ENCODE measurements at places on chromosomes 5 and 9.

DNA sequence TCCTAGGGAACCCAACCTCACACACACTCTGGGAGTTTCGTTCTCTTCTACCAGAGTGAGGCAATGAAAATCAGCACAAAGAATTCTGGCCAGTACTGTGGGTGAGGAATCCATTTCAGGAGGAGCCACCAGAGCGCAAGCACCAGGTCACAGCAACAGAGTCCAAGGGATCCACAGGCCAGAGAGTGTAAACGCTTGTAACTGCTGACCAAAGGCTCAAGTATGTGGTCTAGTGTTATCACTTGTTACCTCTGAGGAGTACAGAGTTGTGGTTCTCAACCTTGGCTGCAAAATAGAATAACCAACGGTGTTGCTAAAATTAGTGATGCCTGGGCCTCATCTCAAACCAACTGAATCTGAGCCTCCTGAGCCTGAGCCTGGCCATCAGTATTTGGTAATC is 152.5 kb upstream of the ZNF366 start:
- no peak for DNase-seq

GRCh38 chr5:60386436-60387050 is 313.4 kb downstream of the DEPDC1B start:
- no peak for DNase-seq

- no peak for DNase-seq
Measured at GRCh38 chr9:36903541-36904435, 130.3 kb downstream of the PAX5 start.

DNA sequence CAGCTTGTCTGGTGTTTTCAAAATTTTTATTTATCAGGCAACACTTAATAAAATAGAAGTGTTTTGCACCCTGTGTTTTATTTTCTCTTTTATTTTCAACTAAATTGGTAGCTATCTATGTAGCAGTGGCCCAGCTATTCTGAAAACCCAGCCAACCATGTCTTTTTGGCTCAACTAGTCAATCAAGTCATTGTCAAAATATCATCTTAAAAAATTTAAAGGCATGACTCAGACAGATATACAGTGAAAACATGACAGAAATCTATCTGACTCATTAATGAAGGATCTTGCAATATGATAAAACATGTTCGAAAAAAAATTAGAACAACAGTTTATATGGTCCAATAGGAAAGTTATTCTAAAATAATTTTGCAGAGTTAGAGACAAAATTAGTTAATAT is 75.1 kb downstream of the HSD17B4 start:
- DNase-seq: no peak

DNA sequence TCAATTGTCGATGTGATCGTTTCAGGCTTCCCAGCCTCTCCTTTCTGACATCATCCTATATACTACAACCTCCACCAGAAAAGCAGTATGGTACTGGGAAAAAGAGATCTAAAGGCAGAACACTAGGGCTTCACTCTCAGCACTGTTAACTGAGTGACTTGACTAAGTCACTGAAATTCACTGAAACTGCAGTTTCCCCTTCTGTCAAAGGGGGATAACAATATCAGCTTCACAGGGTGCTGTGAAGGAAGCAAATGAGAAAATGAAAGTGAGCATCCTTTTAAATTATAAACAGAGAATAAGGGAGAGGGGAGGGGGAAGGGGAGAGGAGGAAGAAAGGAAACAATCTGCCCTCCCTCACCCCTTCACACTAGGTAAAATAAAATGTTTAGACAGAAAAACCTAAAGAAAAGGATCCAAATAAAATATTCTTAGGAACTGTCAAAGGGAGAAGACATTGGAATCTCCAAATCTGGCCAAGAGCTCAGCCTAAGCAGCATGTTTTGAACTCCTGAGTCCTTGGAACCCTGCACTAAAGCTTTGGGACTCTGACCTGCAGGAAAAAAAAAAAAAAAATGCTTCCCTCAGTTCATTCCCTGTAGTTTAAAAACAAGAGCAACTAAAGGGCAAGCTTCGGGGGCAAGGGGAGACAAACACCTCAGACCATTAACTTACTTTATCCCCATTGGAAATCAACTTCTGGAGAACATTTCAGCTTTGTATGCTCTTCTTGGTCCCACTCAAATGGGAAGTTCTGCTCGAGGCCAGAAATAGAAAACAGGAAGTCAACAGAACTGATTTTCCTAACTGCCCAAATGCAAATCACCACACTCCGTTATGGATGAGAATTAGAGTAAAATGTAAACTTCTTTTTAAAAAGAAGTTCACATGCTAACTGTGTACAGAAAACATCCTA is 178.3 kb downstream of the DEPDC1B start:
- DNase-seq: no peak

DNA sequence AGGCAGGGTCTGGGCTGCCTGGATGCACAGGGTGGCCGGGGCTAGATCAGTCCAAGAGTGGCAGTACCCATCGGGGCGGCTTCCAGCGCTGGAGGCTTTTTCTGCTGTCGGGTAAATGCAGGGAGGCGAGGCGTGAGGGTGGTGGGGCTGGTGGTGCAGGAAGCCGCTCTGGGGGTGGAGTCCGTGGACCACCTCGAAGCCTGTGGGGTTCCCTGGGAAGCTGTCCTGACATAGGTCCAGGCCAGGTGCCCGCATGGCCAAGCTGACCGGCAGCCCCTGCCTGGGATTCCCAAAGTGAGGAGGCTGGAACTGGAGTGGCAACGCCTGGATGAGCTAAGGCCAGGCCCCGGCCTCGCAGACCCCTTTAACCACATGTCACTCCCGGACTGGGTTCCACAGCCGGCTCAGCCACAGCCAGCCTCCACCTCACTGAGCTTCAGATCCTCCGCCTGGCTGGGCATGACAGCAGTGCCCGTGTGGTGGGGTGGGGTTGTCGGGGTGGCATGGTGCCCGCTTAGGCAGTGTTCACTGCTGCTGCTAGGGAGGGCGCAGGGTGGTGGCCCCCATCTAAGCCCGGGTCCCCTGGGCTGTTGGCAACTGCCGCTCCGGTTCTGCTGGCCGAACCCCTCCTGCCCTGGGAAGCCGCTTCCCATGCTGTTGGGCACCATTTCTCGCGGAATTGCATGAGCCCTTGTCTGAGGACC is 1.4 kb upstream of the QRFP start:
- DNase-seq: no peak
